ENCODE measurements at places on chromosomes 2 and 18. TPM values are rescaled to one million over a fixed set of nuclear protein-coding genes. Genes with fewer than 3 reads are reported as not detected.

Gene KYNU
- not detected for total RNA-seq

Gene CRACDL
- 0.27 TPM for total RNA-seq

Gene CREB1
- total RNA-seq, result 96.2 TPM

Gene IL36B
- not detected for total RNA-seq

Gene ACAA2
- total RNA-seq, result 72.2 TPM

- DNase-seq, result no peak
Observed at GRCh38 chr18:23542461-23542860, 39.1 kb downstream of the RMC1 start.

GRCh38 chr2:128485761-128486639 lies 167.3 kb upstream of the HS6ST1 start:
- no peak for DNase-seq

DNA sequence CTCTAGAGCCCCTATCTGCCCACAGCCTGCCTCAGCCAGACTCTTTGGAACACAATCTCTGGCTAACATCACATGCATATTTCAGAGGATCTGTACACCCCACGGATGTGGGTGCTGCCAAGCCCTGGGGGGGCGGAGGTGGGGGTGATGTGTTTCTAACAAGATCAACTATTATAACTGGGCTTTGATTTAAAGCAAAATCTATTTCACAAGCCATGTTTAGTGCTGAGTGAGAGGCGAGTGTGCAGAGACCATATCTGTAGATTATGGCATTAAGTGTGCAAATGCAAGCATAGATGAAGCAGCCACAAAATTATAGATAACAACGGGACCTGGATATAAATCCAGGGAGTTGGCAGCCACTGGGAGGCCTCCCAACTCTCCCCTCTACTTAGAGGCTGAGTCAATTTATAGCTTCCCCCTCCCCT lies 135.8 kb upstream of the SMAD2 start:
- no peak for DNase-seq

DNA sequence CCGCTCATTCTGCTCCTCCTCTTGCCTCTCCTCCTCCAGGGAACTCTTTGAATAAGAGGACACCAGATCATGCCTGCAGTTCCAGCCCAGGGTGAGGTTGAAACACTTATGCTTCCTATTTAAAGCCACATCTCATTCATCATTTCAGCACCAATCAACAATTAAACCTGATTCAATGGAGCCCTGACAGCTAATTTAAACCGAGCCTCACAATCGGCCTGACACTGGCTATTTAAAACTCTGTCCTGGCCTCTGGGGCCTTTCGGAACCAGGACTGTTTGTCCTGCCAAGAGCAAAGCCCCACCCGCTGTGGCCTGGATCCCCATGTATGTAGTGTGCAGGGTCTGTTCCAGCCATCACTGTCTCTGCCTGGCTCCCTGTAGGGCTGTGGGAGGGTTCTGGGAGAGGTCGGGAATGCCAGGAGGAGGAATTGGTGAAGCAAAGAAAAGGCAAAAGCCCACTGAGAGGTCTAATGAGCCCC lies 97.4 kb downstream of the MCFD2 start:
- no peak for DNase-seq

DNA sequence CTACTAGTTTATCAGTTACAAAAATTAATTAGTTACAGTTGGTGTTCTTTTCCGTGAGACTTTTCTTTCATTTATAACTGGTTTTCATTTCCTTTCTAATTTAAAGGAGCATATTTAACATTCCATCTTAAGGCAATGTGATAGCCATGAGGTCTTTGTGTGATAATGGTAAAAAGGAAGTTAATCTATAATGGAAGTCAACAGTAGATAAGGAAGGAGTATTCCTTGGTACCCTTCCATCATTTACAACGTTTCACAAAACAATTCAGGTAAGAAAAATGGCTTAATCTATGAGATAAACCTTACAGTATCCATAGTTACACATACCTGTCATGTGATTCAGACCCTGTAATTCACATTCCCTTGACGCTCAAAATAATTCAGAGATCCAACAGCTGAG lies 525.4 kb upstream of the VWC2L start:
- DNase-seq, result no peak

GRCh38 chr2:157291018-157291417 lies 33.5 kb downstream of the GALNT5 start:
- no peak for DNase-seq

DNA sequence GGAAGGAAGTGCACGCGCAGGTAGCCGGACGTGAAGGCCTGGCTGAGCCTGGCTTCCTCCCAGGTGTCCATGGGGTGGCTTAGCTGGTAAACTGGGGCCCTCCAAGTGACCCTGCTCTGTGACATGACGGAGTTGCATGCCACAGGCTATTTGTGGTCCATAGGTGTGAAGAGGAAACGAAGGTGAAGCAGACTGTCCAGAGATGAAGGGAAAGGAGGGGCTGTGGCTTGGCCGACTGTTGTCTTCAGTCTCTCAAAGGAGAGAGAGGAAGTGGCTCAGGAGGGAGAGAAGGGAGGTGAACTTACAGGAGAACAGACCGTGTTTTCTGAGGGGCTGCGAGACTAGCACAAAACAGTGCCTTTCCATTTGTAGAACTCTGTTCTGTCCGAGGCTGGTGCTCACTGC lies 19.3 kb downstream of the INPP5D start:
- peak; percentile 62 for DNase-seq

DNA sequence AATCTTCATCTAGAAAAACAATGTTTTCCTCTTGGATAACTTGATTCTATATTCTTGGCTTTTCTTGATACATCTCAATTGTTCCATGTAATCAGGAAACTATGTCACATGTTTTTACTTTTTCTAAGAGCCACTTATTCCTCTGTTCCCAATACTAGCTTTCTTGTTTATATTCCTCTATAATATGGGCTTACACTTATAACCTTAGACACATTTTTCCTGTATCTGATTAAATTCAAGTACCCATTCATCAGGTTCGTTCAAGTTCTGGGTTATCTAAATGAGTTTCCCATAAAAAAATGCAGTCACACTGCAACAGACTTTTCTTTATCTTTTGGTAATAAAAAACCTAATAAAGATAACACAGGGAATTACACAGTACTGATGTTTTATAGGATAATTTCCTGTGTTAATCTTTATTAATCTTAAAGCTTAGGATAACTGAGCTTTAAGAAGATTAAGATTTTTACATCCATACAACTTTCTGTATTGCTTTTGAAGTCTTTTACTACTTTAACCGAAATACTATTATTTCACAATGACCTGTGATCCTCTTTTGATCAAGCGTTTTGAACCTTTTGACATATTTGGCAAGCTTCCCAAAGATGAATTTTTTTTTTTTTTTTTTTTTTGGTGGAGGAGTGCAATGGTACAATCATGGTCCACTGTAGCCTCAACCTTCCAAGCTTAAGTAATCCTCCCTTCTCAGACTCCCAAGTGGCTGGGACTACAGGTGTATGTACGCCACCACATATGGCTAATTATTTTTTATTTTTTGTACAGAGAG lies 44.3 kb upstream of the C2orf66 start:
- DNase-seq, result no peak

- no peak for DNase-seq
Observed at GRCh38 chr18:23890589-23890988, 124.0 kb upstream of the TTC39C start.

DNA sequence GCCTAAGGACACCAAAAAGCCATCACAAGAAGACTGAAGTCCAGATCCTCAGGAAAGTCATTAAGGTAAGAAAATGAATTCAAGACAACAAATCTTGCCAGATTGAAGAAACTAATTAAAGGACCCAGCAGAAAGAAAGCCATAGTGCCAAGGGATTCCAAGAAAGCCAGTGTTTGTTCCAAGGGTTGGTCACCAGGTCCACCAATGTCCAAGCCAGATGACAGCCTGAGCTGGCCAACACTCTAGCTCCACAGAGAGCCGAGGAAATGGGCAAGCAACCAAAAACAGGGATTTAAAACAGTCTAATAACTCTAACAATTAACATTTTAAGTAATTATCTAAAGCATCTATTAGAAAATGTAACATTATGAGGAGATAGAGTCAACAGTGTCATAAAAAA lies 49.2 kb downstream of the DNER start:
- DNase-seq, result no peak

DNA sequence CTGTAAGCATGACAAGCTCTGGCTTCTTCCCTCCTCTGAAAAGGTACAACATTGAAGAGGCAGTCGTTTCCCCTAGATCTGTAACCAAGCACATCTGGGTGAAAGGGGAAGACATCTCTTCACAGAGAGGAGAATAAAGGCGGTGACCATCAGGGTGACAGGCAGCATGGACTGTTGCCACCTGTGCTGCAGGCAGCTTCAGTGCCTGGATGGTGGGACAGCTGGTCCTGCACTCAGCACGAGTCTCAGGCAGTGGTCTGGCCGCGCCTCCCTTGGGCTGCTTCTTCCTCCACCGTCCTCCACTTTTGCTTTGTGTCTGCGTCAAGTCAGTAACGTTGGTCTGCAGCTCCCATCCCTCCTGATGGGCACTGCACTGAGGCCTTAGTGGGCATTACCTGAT lies 264.4 kb downstream of the NEDD4L start:
- DNase-seq, result no peak

DNA sequence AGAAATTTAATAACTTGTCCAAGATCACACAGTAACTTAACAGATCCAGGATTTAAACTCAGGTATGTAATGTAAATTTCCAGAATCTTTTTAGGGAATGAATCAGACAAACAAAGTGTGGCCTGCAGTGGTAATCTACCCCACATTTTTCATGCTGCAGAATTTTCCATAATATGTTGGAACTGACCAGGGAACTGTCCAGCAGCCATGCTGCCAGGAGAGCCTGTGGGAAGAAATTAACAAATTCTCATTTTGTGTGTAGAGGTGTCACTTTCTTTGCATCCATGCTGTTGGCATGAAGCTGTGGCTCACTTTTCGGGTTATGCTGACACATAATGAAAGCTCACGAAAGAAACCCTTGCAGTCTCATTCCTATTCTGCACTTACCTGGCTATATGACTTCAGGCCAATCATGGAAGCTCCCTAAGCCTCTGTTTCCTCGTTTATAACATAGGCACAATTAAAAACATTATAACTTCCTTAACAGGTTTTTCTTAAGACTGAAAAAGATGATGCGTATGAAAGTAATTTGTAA lies 54.7 kb downstream of the CDKL4 start:
- DNase-seq, result no peak

GRCh38 chr2:240232961-240233884 lies 92.8 kb upstream of the OTOS start:
- peak; percentile 51 for DNase-seq

DNA sequence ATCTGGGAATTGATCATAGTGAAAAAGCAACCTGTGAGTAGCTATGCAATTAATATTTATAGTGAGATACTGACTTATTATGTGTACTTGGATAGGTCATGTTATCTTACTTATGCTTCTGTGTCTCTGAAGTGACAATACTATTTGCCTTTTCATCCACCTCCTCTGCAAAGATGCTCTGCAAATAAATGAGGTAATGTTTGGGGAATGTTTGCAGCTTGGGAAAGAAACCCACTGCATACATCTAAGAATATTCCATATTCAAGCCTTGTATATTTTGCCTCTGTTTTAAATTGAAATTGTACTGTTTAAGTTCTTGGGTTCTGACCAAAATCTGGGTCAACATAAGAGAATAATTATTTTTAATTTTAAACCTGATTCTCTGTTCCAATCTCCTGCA lies 217.4 kb upstream of the DTNA start:
- no peak for DNase-seq

DNA sequence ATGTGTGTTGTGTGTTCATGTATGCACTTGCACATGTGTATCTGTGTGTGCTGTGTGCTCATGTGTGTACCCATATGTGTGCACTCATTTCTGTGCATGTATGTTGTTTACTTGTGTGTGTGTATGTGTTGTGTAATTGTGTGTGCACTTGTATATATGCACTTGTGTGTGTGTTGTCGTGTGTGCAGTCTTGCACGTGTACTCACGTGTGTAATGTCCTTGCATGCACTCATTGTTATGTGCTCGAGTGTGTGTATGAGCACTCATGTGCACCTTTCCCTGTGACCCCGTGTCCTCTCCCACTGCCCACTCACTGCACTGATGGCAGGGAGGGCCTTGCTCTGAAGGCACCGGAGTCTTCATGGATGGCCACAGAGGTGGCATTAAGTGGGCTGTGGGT lies 92.0 kb downstream of the SMIM21 start:
- no peak for DNase-seq

DNA sequence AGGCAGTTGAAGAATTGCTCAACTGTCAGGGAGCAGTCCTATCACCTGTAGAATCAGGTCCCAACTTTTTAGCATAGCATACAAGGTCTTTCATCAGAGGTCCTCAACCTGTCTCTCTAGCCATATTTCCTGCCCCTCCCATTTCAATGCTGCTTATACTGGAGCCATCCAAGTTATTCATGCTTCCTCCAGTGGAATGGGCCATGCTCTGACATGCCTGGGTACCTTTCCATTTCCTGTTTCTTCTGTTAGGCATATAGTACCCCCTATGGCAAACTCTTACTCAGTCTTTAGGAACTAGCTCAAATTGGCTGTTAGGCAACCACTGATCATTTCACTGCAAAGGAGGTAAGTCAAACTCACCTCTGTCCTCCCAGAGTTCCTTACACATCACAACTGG lies 51.0 kb upstream of the ABCA12 start:
- DNase-seq, result no peak

DNA sequence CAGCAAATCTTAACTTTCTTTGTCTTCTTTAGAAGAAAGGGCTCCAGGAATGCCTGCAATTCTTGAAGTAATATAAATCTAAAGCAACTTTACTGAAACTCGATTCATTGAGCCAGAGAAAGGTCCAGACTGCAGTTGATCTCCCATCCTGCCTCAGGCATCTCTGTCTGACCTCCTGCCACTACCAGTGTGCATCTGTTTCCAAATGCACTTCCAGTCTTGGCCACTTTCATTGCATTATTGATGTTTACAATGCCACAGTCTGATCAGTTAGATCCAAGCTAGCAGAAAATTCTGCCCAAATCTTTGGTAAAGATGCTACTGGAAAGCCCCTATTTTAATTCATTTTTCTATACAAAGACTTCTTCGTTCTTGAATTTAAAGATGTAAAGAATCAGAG lies 158.0 kb downstream of the RAPGEF4 start:
- no peak for DNase-seq

DNA sequence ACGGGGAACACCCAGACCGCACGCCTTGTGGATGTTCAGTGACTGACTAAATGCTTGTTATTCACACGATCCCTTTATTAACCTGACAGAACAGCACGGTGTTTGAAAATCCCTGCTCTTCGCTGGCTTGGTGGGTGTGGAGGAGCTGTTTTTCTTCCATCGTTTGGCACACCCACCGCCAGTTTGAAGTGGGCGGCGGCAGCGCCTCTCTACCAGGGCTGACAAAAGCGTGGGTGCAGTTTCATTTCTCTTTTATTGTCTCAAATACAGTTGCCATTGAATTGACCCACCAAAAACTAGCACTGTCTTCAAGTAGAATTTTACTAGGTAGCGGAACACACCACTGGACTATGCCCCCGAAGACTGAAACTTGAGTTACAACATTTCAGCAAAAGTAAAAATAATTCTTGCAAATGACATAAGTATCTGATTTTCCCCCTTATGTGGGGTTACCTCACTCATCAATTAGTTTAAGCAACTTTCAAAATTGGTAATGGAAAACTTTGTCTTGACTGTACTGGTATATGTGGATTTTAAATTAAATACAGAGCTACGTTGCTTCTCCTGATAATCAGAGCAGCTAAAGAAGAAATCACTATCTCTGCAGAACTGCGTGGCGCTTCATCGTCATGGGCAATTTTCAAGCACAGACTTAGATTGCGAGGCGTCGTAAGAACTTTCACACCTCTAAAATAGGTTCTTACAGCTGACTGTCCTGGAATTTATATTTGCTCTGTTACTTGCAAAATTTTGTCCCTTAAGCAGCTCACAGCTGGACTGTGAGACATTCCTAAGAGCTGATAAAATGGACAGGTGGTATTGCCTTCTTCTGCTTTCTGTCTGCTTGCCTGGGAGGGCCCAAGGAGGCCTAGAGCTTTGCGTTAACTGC lies 60.9 kb downstream of the LDLRAD4 start:
- DNase-seq, result no peak

- DNase-seq, result no peak
Observed at GRCh38 chr18:67386032-67386431, 130.5 kb downstream of the DSEL start.

Data from CD8-positive, alpha-beta memory T cell (primary cell).